ENCODE measurements at places on chromosomes 3 and 15.

DNA sequence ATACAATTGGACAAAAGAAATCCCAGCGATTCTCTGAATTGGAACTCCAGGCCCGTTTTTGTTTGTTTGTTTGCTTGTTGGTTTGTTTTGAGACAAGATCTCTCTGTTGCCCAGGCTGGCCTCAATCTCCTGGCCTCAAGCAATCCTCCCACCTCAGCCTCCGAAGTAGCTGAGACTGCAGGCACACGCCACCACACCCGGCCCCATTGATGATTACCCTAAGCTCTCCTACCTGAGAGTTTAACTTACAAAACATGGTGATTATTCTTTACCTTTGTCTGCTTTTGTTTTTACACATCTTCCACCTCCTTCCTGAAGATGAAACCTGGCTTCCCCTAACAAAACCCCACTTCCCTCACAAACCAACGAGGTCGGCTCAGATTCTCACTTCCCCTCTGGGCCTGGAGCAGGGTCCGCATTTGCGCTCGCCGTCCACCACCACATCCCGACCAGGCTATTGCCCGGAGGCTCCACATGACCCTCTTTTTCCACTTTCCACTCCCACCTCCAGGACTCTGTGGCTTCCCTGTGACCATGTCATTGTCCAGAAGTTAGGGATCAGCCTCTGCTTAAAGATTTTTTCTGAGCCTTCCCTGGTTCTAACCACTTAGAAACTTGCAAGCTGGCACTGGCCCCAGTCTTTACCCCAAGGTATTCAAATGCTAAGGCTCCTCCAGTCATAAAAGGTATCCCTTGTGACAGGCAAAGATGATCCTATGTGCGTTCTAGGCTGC, 14.8 kb downstream of the KLHL6 start:
- no peak for DNase-seq

DNA sequence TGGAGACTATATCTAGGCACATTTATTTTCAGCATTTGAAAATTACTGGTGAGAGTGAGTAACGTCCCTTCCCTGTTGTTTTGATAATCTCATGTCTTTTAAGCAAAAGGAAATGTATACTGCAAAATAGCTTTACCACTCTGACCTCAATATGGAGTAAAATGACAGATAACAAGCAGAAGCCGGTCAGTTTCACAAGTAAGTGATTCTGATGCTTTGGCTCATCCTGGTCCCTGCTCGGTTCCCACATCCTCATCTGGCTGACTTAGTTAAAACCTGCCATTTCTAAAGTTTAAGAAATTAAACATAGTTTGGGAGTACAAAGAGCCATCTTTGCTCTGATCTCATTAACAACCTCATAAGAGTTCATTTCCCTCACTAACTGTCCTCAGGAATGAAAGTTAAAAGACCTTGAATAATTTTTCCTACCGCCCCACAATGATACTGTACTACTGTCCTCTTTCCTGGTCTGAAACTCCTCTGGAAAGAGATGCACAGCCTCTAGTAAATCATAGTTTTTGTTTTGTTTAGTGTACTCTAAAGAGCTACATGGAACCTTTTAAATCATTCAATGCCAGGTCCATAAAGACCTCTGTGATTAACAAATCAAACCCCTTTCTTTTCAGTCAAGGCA, 72.3 kb upstream of the ICE2 start:
- no peak for DNase-seq

GRCh38 chr3:39261726-39262125, 18.1 kb downstream of the CX3CR1 start:
- no peak for DNase-seq

- DNase-seq = no peak
These were observed 3.8 kb downstream of the HEG1 start for GRCh38 chr3:125051715-125052581.

DNA sequence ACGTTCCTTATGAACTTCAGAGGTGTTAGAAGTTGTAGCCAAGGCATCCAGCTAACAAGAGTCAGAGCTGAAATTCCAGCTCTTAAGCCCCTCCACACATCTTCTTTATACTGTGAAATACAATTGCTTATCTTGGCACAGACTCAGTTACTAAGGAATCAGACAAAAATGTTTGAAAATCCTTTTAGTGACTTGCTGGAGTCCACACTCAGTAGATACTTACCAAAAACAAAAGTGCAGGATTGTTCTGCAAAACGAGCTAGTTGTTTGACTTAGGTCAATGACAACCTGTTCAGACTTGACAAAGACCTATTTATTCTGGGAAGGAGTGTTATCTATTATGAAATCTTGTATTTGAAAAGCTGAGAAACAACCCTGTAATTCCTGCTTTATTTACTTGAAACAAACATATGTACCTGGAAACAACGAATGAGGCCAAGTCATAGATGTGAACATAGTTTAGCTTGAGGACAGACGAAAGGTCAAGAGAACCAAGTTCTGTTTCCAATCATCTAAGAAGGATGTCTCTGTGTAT, 38.5 kb downstream of the B3GNT5 start:
- no peak for DNase-seq

DNA sequence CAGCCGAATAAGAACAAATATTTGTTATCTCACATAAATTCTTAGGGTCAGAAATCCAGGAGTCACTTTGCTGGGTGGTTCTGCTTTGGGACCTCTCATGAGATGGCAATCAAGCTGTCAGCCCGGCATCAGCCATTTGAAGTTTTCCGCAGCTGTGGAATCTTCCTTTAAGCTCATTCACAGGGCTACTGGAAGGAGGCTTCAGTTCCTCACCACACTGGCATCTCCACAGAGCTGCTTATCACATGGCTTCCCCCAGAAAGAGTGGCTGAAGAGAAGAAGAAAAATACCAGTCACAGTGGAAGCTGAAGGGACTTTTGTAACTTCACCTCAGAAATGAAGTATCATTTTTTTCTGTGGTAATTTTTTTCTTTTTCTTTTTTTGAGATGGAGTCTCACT, 267.7 kb downstream of the CHL1 start:
- no peak for DNase-seq

DNA sequence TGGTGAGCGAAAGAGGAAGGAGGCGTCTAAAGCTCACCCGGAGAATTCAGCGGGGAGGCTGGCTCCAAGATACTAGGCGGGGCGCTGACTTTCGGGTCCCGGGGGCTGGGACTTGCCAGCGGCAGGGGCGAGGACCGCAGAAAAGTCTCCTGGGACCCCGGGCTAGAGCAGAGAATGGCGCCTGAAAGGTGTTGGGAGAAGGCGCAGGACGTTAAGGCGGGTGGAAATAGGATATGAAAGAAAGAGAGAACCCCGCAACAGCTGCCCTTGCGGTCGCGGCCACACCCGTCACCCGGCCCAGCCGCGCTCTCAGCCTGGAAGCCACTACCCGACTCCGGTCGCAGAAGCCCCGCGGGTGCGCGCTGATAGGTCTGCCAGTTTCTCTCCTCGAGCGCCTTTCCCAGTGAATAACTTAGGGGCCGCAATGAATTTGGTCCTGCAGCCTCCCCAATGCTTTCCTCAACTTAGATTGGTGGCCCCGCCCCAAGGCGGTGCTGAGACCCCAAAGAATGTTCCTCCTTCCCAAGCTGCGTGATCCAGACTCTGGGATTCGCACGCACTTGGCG, 604 bp downstream of the LTK start:
- no peak for DNase-seq

GRCh38 chr3:58383904-58384303, 49.7 kb downstream of the PDHB start:
- no peak for DNase-seq

- no peak for DNase-seq
These were observed 156.6 kb upstream of the IL12A start for GRCh38 chr3:159832024-159832423.

GRCh38 chr3:33166095-33166494, 52.3 kb downstream of the CRTAP start:
- DNase-seq = no peak

GRCh38 chr3:181943285-181943684, 231.6 kb downstream of the SOX2 start:
- no peak for DNase-seq

DNA sequence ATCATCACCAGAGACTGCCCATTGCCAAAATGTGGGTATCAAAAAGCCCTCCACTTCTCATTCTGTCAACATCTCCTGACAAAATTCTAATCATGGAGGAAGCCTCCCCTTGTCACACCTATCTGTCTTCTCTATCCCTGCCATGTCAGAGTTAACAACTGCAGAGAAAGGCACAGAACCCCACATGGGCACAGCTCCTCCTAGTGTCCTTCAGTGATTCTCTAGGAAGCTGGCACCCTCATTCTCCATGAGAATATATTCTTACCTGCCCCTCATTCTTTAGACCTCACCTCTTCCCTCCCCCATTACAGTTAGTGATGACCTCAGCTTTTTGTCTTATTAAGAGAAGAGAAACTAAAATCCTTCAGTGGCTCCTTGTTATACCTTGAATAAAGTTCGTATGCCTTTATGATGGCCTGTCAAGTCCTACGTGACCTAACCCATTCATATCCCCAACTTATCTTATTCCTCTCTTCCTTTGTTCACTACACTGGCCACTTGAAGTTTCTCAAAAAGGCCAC, 44.6 kb downstream of the NME9 start:
- DNase-seq = no peak

DNA sequence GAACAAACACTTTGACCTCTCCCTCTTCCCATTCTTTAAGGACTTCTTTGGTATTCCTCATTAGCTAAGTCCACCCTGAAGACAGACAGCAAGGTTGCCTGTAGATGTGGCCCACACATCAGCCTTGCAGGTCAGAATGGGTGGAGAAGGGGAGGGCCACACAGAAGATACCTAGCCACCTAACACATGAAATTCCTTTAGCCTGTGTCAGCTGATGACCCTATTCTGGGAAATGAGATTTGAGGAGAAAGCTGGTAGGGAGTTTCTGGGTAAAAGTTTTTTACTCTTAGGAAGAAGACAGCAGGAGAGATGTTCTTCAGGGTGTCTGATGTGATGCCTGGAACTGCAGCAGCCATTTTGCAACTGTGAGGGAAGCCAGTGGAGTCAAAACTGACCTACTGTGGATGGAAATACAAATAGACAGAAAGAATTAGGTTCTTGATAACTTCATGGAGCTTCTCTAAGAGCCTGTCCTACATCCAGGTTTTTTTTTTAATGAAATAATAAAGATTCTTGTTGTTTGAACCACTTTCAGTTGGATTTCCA, 17.8 kb upstream of the SMAD6 start:
- DNase-seq = no peak

DNA sequence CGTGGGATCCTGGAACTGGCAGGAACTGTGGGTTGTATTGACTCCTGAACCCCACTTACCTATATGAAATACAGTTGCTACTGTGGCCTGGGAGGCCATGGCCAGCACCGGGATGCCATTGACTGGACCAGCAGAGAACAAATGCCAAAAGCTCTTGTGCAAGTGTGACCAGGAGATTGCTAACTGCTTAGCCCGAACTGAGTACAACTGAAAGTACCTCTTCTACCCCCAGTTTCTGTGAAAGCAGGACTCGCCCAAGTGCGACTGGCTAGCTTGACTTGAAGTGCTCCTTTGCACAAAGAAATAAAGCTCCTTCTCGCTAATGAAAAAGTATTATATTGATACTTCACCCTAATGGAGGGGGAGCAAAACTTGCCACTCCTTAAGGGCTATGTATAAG, 101.3 kb upstream of the ATP11B start:
- no peak for DNase-seq

DNA sequence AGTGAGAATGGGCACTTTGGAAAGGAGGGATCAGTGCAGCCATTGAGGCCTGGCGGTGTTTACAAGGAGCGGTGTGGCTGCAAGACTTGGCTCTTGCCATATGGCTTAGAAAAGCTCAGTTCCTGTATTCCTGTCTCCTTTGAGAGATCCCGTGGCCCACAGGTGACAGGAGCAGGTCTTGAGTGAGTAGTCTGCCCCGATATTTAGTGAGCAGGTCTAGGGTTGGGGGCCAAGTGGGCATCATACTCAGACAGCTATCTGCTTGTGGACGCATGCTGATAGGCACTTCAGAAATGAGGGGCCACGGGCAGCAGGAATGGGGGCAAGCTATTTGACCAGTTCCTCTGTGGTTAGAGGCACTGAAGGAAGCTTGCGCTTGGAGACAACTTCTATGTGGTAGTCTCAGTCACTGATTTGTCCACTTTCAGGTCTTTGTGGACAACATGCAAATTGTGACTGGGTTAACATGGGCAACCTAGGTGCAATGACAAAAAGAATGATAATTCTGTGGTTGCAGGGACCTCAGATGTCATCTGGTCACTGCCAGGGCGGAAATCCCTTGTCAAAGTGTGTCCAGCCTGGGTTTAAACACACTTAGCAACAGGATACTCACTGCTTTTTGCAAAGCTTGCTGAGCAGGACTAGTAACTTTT, 1.1 kb downstream of the TMED3 start:
- DNase-seq = no peak

- DNase-seq = no peak
These were observed 29.3 kb upstream of the MAGEF1 start for GRCh38 chr3:184741259-184741556.

- no peak for DNase-seq
These were observed 89.6 kb downstream of the CHST2 start for GRCh38 chr3:143208976-143209714.

GRCh38 chr3:148026009-148026588, 616.9 kb downstream of the ZIC1 start:
- DNase-seq = no peak

DNA sequence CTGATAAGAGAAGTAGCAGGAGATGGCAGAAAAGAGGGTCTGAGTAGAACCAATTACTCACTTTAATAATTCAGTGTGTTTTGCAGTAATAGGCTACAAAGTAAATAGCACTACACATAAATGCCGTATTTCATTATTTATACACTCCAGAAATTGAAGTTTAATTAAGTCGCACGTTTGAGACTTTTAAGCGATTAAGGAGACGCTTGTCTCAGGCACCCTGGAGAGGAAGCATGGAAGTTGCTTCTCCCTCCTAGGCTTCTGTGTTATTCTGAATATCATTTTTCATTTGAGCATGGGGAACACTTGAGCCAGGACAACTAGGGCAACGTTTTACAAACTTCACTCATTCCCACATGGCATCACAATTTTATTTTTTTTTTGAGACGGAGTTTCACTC, 12.2 kb downstream of the GXYLT2 start:
- DNase-seq = no peak

- no peak for DNase-seq
These were observed 71.5 kb downstream of the ETFA start for GRCh38 chr15:76239786-76240185.

- DNase-seq = no peak
These were observed 140.0 kb upstream of the KLHL25 start for GRCh38 chr15:85934691-85935090.

- DNase-seq = no peak
These were observed at the start of gene ARNT2 for GRCh38 chr15:80404057-80404760. ARNT2 (plus strand) TSS chr15:80404382; CDS start chr15:80404516, 134 bp downstream.

GRCh38 chr15:90326441-90326840, 25.6 kb upstream of the ZNF774 start:
- no peak for DNase-seq

DNA sequence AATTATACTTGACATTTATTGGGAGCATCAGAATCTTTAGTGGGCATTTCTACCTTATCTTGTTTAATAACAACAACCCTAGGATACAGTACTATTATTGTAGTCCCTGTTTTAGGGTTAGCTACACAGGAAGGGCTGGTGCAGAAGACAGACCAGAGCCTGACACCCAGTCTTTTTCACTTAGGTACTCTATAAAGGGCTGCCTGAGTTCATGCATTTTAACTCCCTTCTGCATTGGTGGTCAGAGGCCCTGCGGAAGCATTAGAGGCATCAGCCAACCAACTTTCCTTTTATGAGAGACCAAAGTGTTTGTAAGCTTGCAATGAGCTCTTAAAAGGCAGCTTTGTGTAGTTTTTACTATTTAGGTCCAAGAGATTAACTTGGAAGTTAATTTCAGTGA, 105.4 kb downstream of the PLCL2 start:
- no peak for DNase-seq
